ENCODE measurements at places on chromosomes 3 and 15.
A peak's percentile ranks its signal among the peaks of the same experiment; 100 is the strongest.

GRCh38 chr3:180421221-180421620 is 180.7 kb upstream of the TTC14 start:
- no peak for DNase-seq

DNA sequence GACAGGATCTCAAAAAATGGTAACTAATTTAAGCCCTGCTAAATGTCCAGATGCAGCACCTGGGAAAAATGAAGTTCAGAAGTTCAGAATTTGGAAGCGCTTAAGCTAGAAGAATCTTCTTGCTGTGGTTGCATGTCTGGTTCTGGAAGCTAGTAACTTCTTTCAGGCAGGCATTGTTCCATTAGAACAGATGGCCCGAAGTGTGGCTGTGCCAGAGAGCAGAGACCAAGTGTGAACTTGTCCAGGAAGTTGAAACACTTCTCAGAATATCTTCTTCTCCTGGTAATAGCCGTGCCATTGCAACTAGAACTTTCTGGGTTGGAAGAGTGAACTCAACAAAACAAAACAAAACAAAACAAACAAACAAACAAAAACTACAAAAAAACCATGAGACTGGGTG is 80.0 kb downstream of the MITF start:
- no peak for DNase-seq

GRCh38 chr3:117510396-117510795 is 800.8 kb downstream of the TUSC7 start:
- no peak for DNase-seq

GRCh38 chr3:141427764-141428163 is 59.1 kb upstream of the RASA2 start:
- no peak for DNase-seq

DNA sequence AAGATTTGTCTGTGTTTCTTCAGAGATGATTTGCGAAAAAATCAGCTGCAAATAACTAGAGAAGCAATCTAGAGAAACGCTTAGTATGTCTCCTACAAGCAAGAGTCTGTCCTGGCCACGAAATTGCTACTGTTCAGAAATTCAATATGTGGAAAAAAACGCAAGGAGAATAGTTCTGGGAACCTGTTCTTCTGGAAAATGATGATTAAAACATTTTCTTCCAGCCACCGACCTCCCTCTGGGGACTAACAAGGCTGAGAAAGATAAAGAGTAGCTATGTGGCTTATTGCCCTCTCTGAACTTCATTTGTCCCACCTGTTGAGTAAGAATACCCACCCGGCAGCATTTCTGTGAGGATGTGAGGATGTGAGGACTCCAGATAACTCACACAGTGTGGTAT is 31.6 kb downstream of the SNTN start:
- DNase-seq = no peak

- DNase-seq = no peak
Observed at GRCh38 chr15:35309886-35310285, 224.8 kb upstream of the NANOGP8 start.

DNA sequence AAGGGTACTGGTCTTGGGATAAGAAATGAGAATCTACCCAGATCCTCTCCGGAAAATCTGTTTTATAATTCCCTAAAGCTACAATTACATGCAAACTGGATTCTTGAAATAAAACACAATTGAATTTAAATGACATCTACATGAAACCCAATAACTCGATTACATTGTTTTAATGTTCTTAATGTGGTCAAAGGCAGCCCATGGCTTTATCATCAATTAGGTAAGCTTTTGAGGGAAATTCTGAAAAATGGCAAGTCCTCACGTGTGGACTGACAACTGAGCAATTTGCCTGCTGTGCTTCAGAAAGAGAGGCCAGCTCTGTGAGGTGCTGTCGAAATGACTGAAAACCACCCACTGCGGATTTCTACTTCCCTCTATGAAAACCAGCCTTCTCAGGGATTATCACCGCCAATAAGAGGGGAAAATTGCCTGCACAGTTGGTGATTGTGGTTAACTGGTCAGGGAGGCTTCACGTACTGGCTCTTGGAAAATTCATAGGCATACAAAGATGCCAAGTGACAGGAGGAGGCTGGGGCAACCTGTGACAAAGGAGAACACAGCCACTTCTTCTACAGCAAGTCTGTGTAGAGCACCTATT is 200.8 kb upstream of the SLCO3A1 start:
- peak; percentile 2 for DNase-seq

DNA sequence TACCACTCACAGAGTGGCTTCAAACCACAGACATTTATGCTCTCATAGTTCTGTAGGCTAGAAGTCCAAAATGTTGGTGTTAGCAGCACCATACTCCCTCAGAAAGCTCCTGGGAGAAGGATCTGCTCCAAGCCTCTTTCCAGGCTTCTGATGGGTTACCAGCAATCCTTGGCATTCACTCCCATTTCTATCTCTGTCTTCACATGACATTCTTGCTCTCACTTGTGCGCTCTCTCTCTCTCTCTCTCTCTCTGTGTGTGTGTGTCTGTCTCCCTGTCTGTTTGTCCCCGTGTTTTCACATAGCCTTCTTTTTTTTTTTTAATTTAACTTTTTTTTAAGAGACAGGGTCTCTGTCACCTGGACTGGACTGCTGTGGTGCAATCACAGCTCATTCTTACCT is 26.3 kb downstream of the CDAN1 start:
- DNase-seq = no peak

GRCh38 chr15:35496585-35496984 is 49.4 kb downstream of the DPH6 start:
- DNase-seq = peak; percentile 23

- DNase-seq = no peak
Observed at GRCh38 chr3:66582721-66583423, 82.0 kb upstream of the LRIG1 start.

All from suppressor macrophage treated with lipopolysaccharide for 4 hours (primary cell).